Nephron progenitor cell (in vitro differentiated cells): ENCODE measurements at places on chromosomes 1 and 21.

GRCh38 chr1:153928791-153929341 is 6.1 kb upstream of the GATAD2B start:
- no peaks in the 10 kb centered on the region for H3K27me3 ChIP-seq
- H3K27ac ChIP-seq = peak overlapping the region; percentile 80
- peaks cover 14% of the 10 kb centered on the region for H3K36me3 ChIP-seq
- H3K4me3 ChIP-seq = no peak overlapping the region

GRCh38 chr1:245131026-245131393 is 23.8 kb upstream of the KIF26B start:
- H3K4me1 ChIP-seq = peaks cover 36% of the 10 kb centered on the region
- peak overlapping the region; percentile 12 for H3K27ac ChIP-seq
- H3K27me3 ChIP-seq = peaks cover 26% of the 10 kb centered on the region
- DNase-seq = no peak
- H3K4me3 ChIP-seq = no peak overlapping the region
- no peaks in the 10 kb centered on the region for H3K36me3 ChIP-seq

DNA sequence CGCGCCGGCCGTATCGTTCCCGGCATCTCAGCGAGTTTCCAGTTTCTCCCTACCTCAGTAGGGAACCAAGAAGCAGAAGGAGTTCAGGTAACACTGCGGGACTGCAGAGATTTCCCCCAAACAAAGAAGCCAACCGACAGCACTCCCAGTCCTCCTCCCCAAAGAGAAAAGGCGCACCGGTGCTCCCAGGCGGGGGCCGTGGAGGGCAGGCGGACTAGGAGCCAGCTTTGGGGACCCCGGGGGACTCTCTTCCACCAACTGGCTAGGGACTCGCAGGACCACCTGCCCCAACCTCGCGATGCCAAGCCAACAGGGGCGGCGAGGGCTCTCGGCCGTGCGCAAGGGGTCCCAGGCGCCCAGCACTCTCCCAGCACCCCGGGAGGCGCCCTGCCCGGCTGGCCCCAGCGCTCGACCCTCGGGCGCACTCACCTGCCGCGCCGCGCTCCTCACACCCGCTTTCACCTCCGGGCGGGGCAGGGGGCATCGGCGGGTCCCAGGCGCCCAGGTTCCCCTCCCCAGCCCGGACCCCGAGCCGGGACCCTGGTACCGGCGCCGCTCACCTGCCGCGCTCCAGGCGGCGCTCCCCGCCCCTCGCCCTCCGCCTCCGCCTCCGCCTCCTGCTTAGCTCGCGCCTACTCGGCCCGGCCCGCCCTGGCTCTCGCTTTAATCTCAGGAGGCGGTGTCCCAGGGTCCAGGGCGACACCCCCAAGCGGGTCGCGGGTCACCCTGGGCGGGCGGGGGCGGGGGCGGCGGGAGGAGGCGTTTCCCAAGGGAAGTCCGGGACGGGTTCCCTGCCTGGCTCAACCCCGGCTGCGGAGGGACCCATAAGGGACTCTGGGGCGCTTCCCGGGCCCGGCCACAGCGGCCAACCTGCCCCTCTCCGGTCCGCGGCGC is at the start of gene TMPRSS2:
Gene TMPRSS2 (minus strand): TSS at position 638 of the 894 bp plus-strand sequence. CDS start 10,025 bp downstream, outside the sequence.
- H3K27me3 ChIP-seq = peaks cover 70% of the 10 kb centered on the region
- peak within 1 kb of the TSS; percentile 76 for H3K4me3 ChIP-seq
- DNase-seq = peak; percentile 65
- peaks cover 26% of the 10 kb centered on the region for H3K4me1 ChIP-seq
- H3K36me3 ChIP-seq = no peaks in the 10 kb centered on the region

GRCh38 chr1:38735651-38736161 is 123.9 kb downstream of the RRAGC start:
- H3K27ac ChIP-seq = no peak overlapping the region
- H3K4me3 ChIP-seq = no peak overlapping the region
- peaks cover 34% of the 10 kb centered on the region for H3K27me3 ChIP-seq

GRCh38 chr1:15106608-15107007 is 46.9 kb upstream of the TMEM51 start:
- H3K4me3 ChIP-seq = no peak overlapping the region
- H3K27ac ChIP-seq = no peak overlapping the region
- H3K4me1 ChIP-seq = peaks cover 5% of the 10 kb centered on the region
- DNase-seq = no peak
- H3K27me3 ChIP-seq = peaks cover 26% of the 10 kb centered on the region

DNA sequence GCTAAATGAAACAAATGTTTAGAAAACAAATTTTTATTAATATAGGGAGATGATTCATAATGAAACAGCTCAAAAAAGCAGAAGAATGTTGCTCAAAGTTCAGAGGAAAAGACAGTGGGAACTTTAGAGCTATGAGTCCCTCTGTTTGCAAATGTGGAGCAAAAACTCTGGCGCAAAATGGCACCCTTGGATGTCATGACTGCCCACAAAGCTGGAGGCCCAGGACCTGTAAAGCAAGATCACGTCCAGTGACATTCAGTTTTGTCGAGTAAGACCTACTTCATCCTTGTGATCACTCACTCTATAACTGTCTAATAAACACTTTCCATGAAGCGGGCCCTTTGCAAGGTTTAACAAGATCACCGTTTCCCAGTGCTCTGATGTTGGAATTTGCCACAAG is 9.1 kb upstream of the EXO1 start:
- no peak for DNase-seq
- no peaks in the 10 kb centered on the region for H3K36me3 ChIP-seq
- H3K27me3 ChIP-seq = peaks cover 4% of the 10 kb centered on the region
- H3K4me3 ChIP-seq = no peak overlapping the region
- H3K4me1 ChIP-seq = no peaks in the 10 kb centered on the region
- H3K27ac ChIP-seq = no peak overlapping the region

GRCh38 chr21:15283789-15284188 is 219.0 kb upstream of the NRIP1 start:
- H3K27me3 ChIP-seq = no peaks in the 10 kb centered on the region
- DNase-seq = no peak
- no peaks in the 10 kb centered on the region for H3K36me3 ChIP-seq
- no peak overlapping the region for H3K4me3 ChIP-seq
- H3K4me1 ChIP-seq = peaks cover 4% of the 10 kb centered on the region

DNA sequence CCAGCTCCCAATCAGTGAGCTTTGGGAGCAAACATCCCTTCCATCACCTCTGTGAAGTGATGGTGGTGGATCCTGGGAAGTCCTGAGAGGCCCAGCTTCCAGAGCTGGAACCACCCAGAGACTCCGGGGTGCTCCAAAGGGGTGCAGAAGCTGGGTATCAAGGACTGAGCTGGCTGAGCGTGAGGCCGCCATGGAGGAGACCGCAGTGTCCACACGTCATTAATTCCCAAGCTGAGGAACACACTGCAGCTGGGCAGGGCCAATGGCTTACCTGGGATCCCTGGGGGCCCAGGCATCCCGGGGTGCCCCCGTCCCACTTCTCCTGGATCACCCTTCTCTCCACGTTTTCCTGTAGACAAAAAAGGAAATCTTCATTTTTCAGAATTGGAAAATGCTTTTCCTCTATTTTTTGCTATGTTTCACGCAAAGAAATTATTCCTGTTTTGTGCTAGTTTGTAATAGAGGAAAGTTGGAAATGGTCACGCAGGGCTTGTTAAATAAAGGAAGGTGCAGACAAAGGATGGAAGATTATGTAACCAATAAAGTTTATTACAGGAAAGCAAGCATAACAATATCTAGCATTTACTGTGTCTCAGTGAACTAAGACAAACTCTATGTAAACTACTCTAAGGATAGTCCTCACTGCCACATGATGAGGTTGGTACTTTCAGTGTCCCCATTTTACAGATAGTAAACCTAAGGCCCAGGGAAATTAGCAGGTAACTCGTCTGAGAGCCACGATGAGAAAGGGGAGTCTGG is 15.4 kb downstream of the COL9A2 start:
- no peak overlapping the region for H3K4me3 ChIP-seq
- no peak for DNase-seq
- H3K27me3 ChIP-seq = peaks cover 4% of the 10 kb centered on the region
- no peak overlapping the region for H3K27ac ChIP-seq
